ENCODE measurements at places on chromosomes 7 and 10. TPM values are rescaled to one million over a fixed set of nuclear protein-coding genes. Genes with fewer than 3 reads are reported as not detected.

The CHST15 gene
- total RNA-seq = 0.28 TPM

- no peak overlapping the region for H3K4me3 ChIP-seq
- no peak overlapping the region for H3K27ac ChIP-seq
- H3K27me3 ChIP-seq = peaks cover 45% of the 10 kb centered on the region
- peaks cover 8% of the 10 kb centered on the region for H3K4me1 ChIP-seq
- no peaks in the 10 kb centered on the region for H3K36me3 ChIP-seq
Observed at GRCh38 chr10:4514445-4515108, 311.4 kb upstream of the AKR1E2 start.

DNA sequence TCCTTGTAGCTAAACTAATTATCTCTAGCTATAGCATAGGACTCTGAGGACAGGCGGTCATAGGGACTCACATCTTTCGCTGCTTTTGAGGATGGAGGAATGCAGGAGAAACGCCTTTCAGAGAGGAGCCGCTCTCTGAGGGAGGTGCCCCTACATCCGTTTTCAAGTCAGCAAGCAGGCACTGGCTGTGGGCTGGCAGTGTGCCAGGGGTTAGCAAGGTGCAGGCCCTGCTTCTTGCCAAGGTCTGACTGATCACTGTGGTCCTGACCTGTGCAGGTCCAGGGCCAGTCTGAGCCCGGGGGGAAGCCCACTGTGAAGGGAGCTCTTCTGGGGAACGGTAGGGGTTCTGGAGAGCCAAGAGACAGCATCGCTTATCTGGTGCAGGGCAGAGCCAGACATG lies 89.4 kb downstream of the SH3PXD2A start:
- no peak overlapping the region for H3K4me3 ChIP-seq
- no peak overlapping the region for H3K27ac ChIP-seq
- peaks cover 43% of the 10 kb centered on the region for H3K4me1 ChIP-seq
- H3K36me3 ChIP-seq = no peaks in the 10 kb centered on the region
- peaks cover 16% of the 10 kb centered on the region for H3K27me3 ChIP-seq

DNA sequence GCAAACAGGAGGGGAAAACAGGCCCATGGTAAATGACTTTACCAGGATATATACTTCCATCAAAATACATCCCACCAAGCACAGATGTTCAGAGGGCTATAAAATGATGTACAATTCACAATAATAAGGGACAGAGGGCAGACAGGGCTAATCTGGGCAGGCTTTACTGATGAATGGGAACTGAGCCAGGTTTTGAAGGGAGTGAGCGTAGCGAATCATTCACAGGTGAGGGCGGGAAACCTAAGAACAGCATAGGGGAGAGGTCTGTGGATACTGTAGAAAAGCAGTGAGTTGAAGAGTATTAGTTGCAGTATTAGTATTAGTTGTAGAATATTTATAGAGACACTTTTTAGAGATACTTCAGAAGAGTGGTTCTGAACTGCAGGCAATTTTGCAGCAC lies 180.8 kb downstream of the JAZF1 start:
- H3K27ac ChIP-seq = no peak overlapping the region
- no peak for DNase-seq
- H3K27me3 ChIP-seq = no peaks in the 10 kb centered on the region
- H3K36me3 ChIP-seq = no peaks in the 10 kb centered on the region

- no peak overlapping the region for H3K4me3 ChIP-seq
- no peaks in the 10 kb centered on the region for H3K36me3 ChIP-seq
- no peaks in the 10 kb centered on the region for H3K27me3 ChIP-seq
- H3K4me1 ChIP-seq = no peaks in the 10 kb centered on the region
Observed at GRCh38 chr10:19749185-19749729, 67.0 kb upstream of the PLXDC2 start.

The WDR86 gene
- 4.0 TPM for total RNA-seq

The HOXA4 gene
- 0.53 TPM for total RNA-seq

The ODAD2 gene
- not detected for total RNA-seq

DNA sequence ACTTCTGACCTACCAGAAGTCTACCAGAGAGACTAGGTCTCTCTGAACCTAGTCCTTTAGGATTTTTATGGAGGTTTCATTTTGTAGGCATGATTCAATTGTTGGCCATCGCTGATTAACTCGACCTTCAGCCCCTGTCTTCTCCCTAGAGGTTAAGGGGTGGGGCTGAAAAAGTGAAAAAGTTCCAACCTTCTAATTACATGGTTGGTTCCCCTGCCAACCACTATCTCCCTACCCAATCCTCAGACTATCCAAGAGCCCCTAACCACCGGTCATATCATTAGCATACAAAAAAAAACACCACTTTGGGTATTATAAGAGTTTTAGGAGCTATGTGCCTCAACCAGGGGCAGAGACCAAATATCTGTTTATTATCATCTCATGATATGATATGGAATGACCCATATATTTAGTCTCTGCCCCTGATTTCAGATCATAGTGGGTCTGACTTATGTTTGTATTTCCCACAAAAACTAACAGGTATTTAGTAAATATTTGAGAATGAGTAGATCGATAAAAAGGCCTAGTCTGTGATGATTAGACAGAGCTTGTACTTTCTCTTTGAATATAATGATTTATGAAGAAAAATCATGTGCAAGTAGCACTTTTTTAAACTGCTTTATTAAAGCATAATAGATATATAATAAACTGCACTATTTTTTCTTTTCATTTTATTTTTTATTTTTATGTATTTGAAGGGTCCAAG lies 35.8 kb downstream of the DNAJC9 start:
- DNase-seq = no peak
- H3K4me1 ChIP-seq = no peaks in the 10 kb centered on the region
- H3K4me3 ChIP-seq = no peak overlapping the region
- no peaks in the 10 kb centered on the region for H3K27me3 ChIP-seq
- no peak overlapping the region for H3K27ac ChIP-seq
- peaks cover 30% of the 10 kb centered on the region for H3K36me3 ChIP-seq

The ZC3HAV1 gene
- 136 TPM for total RNA-seq

All from activated naive CD8-positive, alpha-beta T cell treated with anti-CD3 and anti-CD28 coated beads, Interleukin-2, amount 10 ng/mL, durations not matched to agents 7 days and 5 days (primary cell).